ENCODE measurements at places on chromosomes 1 and 21.
A peak's percentile ranks its signal among the peaks of the same experiment; 100 is the strongest.

GRCh38 chr21:29077651-29078090 is 4.2 kb upstream of the CCT8 start:
- DNase-seq = no peak
- no peaks in the 10 kb centered on the region for H3K27me3 ChIP-seq
- H3K4me1 ChIP-seq = peaks cover 2% of the 10 kb centered on the region
- H3K4me3 ChIP-seq = no peak overlapping the region

GRCh38 chr21:38988509-38989378 is 183.0 kb downstream of the ETS2 start:
- H3K36me3 ChIP-seq = no peaks in the 10 kb centered on the region
- H3K27ac ChIP-seq = no peak overlapping the region
- no peak for DNase-seq
- H3K27me3 ChIP-seq = no peaks in the 10 kb centered on the region
- peaks cover 47% of the 10 kb centered on the region for H3K4me1 ChIP-seq

- no peak overlapping the region for H3K4me3 ChIP-seq
- H3K27me3 ChIP-seq = no peaks in the 10 kb centered on the region
- no peak overlapping the region for H3K27ac ChIP-seq
Measured at GRCh38 chr1:183773482-183774274, 31.2 kb upstream of the RGL1 start.

- peak overlapping the region; percentile 24 for H3K27ac ChIP-seq
- DNase-seq = no peak
- H3K4me1 ChIP-seq = peaks cover 61% of the 10 kb centered on the region
- H3K36me3 ChIP-seq = peaks cover 6% of the 10 kb centered on the region
- no peak overlapping the region for H3K4me3 ChIP-seq
- peaks cover 1% of the 10 kb centered on the region for H3K27me3 ChIP-seq
Measured at GRCh38 chr1:27001570-27002360, 8.3 kb downstream of the TRNP1 start.

- DNase-seq = no peak
- H3K27me3 ChIP-seq = no peaks in the 10 kb centered on the region
- H3K36me3 ChIP-seq = no peaks in the 10 kb centered on the region
- H3K27ac ChIP-seq = no peak overlapping the region
Measured at GRCh38 chr21:25858325-25858724, 123.6 kb downstream of the GABPA start.

Data from neuronal stem cell (in vitro differentiated cells).